ENCODE measurements at places on chromosomes 3 and 15. TPM values are rescaled to one million over a fixed set of nuclear protein-coding genes. Genes with fewer than 3 reads are reported as not detected.

ATP10A gene
- 20.8 TPM for total RNA-seq

SLC24A5 gene
- total RNA-seq = not detected

SLC22A14 gene
- total RNA-seq = not detected

TRPM1 gene
- total RNA-seq = not detected

LDHAL6B gene
- not detected for total RNA-seq

RBP2 gene
- not detected for total RNA-seq

GUCA1C gene
- total RNA-seq = not detected

GATM gene
- 0.17 TPM for total RNA-seq

AMT gene
- 1.4 TPM for total RNA-seq

CA12 gene
- total RNA-seq = 26.5 TPM

LRTM1 gene
- not detected for total RNA-seq

FETUB gene
- total RNA-seq = not detected

SPESP1 gene
- 4.8 TPM for total RNA-seq

PAQR5 gene
- 0.17 TPM for total RNA-seq

P2RY1 gene
- 1.3 TPM for total RNA-seq

POLQ gene
- 0.09 TPM for total RNA-seq

DNAH12 gene
- not detected for total RNA-seq

FOXL2NB gene
- not detected for total RNA-seq
